ENCODE measurements at places on chromosomes 7 and 10.
A peak's percentile ranks its signal among the peaks of the same experiment; 100 is the strongest.

DNA sequence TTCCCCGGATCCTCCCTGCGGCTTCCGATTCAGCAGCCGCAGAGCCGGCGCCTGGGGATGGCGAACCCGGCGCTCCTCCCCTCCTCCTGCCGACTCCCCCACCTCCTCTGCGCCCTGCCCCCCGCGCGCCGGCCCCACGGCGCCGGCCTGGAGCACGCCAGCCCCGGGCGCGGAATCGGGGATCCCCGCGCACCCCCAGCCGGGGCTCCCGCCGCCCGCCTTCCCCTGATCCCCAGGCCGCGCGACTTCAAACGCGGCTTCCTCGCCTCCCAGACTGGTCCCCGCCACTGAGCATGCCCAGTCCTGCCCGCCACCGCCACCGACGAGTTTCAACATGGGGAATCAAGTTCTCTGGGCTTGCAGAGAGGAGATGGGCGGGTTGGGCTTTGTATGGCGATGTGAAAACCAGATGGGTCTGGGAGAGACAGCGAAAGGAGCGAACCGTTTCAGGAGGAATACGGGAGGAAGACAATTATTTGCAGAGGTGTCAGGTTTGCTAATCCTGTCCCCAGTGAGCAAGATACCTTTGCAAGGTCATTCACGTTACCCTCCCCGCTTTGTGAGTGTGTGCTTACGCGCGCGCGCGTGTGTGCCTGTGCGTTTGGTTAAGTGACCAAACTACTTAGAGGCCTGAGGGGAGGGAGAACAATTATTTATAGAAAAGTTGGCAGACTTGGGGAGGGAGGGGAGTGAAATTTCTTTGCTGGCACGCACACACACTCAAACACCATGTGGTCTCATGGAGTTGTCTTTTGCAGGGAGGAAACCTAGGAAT lies at the start of gene PANK1:
TSS of gene PANK1 (minus strand) at position 276 of the 775 bp plus-strand sequence. CDS start 351 bp downstream, outside the sequence.
- peak; percentile 57 for DNase-seq

GRCh38 chr7:134470864-134471263 lies 12.0 kb upstream of the AKR1B1 start:
- no peak for DNase-seq

DNA sequence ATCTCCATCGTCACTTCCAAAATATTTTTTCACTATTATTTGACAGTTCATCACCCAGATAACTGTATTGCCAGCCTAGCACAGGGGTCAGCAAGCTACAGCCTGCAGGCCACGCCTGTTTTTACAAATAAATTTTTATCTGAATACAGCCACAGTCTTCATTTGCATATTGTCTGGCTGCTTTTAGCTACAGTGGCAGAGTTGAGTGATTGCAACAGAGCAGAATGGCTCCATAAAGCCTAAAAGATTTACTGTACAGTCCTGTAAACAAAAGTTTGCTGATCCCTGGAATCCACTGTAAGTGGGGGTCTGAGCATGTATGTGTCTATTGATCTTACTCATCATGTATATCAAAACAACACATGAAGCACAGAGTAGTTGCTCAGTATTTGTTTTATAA lies 45.9 kb upstream of the GNAI1 start:
- no peak for DNase-seq

- no peak for DNase-seq
Measured at GRCh38 chr10:132148261-132149251, 38.2 kb upstream of the DPYSL4 start.

GRCh38 chr7:5053175-5053574 lies 7.5 kb downstream of the RBAK start:
- DNase-seq, result no peak

- DNase-seq, result no peak
Measured at GRCh38 chr10:116769791-116770190, 27.4 kb upstream of the HSPA12A start.

DNA sequence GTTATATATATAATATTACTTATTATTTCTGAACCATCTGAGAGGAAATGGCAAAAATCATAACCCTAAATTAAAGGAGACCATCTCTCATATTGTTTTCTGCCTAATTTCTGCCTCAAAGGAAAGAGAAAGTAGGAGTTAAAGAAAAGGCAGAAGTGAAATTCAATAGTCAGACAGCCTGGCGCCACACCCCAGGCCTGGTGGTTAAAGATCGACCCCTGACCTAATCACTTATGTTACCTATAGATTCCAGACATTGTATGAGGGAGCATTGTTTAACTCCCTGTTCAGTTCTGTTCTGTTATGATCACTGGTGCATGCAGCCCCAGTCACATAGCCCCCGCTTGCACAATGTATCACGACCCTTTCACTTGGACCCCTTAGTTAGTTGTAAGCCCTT lies 24.9 kb upstream of the CHST3 start:
- DNase-seq, result no peak

GRCh38 chr7:112721366-112721765 lies 68.8 kb downstream of the TMEM168 start:
- DNase-seq, result no peak

Data from CD4-positive, alpha-beta T cell treated with Interleukin-2 at 100 ng/mL for 4 hours (primary cell).